ENCODE measurements at places on chromosomes 13 and 19.

DNA sequence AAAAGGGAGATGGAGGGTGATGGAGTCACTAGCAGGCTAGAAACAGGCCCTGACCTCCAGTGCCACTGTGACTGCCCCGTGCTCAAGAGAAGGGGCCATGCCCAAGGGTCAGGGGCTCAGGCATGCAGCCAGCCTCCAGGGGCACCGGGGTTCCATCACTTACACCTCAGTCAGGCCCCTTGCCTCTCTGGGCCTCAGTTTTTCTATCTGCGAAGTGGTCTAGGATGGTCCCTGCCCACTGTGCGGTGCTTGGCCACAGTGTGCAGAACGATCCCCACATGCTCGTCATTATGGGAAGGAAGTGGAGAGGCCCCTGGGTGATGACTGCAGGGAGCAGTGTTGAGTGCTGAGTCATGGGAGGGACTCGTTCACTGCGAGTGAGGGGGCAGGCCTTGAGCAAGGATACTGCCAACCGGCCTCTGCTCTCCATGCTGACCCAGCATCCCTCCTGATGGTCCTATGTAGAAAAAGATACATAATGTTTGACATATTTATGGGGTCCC, 23.1 kb downstream of the TMED1 start:
- peak; percentile 94 for DNase-seq

DNA sequence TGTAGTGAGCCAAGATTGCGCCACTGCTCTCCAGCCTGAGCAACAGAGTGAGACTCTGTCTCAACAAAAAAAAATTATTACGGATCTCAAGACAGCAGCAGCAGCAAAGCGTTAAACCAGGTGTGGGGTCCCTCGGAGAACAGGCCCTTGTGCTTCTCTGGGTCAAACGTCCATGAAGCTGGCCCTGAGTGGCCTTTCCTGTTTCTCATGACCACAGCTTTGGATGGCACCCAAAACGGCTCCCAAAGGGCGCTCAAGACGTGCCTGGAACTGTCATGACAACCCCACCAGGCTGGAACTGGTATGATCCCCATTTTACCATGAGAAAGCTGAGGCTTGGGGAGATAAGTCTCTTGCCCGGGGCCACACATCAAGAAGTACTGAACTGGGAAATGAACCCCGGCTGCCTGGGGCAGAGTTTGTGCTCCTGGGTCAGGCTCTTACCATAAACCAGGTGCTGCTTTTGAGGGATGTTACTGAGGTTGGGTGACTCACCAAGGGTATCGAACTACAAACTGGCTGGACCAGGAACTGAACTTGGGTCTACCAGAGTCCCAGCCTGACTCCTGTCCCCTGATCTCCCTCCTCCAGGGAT, 11.6 kb upstream of the SAMD1 start:
- peak; percentile 0 for DNase-seq

GRCh38 chr19:932648-933552, 7.1 kb downstream of the ARID3A start:
- DNase-seq, result peak; percentile 85

DNA sequence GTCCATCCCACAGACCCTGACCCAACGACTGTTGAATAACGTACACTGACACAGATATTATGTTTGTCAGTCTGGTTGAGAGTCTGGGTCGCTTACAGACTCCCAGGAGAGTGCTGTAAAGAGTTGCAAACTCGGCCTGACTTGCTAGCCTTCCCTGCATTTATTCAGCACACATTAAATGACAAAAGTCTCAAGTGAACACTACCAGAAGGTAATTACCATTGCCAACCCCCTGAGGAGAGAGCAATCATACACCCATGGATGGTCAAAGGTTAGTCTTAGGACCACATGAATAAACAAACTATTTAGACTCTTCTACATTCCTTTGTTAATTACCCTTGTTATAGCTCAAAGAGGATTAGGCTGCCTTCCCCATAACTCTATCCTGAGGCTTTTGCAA, 1048.6 kb downstream of the PCDH17 start:
- no peak for DNase-seq

DNA sequence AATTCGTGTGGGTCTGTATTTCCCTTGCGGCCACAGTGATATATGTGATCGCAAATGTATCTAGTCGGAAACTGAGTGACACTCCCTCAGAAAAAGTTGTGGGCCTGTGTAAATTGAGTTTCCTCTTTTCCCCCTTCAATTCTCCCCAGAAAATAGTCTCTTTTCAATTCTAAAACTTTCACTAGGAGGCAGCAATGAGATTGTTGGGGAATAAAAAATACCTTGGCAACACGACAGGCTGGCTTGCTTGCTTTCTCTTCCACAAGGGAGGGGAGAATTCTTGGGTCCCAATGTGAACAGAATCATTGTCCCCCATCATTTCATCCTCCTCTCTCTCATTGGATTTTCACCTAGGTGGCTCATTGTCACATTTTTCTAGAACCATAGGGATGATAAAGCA, 3.7 kb upstream of the SOX21 start:
- DNase-seq, result peak; percentile 12

- DNase-seq, result no peak
These were observed 57.8 kb upstream of the POSTN start for GRCh38 chr13:37656247-37656940.

DNA sequence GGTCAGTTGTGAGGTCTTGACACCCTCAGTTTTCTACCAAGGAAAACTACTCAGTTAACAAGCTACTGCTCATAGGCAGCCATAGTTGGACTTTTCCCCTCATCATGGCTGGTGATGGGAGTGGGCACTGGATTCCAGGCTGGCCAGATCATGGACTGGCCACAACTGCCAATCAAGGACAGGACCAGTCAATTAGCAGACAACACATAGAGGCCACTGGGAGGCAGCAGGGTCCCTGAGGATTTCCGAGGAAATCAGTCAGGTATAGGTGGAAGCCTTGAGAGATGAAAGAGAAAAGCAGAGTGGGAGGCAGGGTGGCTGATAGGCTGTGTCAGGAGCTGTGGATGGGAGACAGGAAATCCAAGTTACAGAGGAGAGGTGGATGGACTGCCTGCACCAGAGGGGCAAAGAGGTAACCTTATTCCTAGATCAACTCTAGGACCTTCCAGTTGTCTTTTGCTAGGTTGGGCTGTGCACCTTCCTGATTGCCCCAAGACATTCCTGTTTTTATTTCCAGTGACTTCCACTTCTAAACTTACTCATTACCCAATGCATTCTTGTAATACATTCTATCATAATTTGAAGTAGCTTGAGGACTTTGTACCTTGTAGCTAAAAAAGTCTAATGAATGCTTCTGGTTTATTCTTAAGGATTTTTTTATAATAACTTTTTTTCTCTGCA, 361.8 kb downstream of the KCNRG start:
- no peak for DNase-seq

DNA sequence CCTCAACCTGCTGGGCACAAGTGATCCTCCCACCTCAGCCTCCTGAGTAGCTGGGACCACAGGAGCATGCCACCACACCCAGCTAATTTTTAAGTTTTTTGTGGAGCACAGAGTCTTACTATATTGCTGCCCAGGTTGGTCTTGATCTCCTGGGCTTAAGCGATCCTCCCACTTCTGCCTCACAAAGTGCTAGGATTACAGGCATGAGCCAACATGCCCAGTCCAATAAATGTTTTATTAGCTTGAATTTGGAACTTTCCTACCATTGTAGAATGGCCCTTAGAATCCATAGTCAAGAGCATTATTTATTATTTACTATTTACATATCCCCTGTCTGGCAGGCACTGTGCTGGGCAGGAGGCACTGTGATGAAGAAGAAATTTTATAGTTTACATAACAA, 39.6 kb upstream of the CLDN10 start:
- DNase-seq, result no peak

All from NB4 (cell line).